ENCODE measurements at places on chromosomes 5 and 9. TPM values are rescaled to one million over a fixed set of nuclear protein-coding genes. Genes with fewer than 3 reads are reported as not detected.
A peak's percentile ranks its signal among the peaks of the same experiment; 100 is the strongest.

The CD72 gene
- total RNA-seq, result 8.8 TPM

GRCh38 chr9:16544842-16545241, 325.6 kb downstream of the BNC2 start:
- H3K36me3 ChIP-seq, result no peaks in the 10 kb centered on the region
- no peak for DNase-seq
- no peak overlapping the region for H3K27ac ChIP-seq

DNA sequence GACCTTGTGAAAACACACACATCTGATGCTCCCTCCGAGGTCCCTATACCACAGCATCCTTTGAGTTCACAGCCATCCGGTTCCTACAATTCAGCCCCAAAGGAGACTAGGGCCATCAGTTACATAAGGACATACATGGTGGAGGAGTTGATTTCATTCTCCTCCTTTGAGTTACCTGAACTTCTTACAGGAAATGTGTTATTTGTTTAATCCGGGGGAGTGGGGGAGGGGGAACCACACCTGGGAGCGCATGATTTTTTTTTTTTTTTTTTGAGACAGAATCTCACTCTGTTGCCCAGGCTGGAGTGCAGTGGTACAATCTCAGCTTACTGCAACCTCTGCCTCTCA, 30.7 kb downstream of the SEMA4D start:
- H3K27ac ChIP-seq, result peak overlapping the region; percentile 86
- no peaks in the 10 kb centered on the region for H3K27me3 ChIP-seq
- H3K4me1 ChIP-seq, result peaks cover 82% of the 10 kb centered on the region
- H3K4me3 ChIP-seq, result peak overlapping the region; percentile 78
- DNase-seq, result no peak

DNA sequence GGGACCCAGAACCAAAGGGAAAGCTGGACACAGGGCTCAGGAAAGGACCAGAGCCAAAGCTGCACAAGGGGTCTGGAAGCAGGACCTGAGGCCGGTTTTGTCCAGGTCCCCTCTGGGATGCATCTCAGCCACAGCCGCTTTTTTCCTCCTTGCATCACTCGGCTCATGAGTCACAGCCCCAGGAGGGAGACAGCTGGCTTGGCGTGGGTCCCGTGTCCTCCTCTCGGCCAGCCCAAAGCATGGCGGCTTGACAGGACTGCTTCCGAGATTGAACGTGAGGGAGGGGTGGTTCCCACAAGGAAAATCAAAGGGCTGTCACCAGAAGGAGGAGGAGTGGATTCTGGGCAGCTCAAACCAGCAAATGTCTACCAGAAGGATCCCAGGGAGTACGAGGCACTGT, 56.7 kb upstream of the CPLX2 start:
- no peaks in the 10 kb centered on the region for H3K4me1 ChIP-seq
- no peaks in the 10 kb centered on the region for H3K36me3 ChIP-seq
- no peak overlapping the region for H3K27ac ChIP-seq

DNA sequence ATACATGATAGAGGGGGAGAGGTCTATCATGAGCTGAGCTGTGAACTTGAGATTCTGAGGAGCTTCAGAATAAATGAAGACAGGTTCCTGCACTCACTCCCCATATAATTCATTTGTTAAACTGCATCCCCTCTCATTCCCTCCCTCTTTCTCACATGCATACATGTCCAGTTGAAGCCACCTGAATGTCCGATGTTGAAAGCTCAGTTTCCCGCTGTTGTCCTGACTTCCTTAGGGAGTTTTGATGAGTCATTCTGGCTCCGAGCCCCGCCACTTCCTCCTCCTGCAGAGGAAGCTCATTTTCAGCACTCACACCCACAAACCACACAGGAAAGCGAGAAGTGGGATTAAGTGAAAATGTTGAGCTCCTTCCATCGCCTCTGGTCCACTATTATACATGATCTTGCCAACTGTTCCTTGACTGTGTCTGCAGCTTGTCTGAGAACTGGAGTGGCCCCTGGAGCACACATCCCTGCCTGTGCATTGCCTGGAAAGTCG, 121.2 kb downstream of the CEMIP2 start:
- peak overlapping the region; percentile 38 for H3K27ac ChIP-seq
- H3K4me3 ChIP-seq, result peak overlapping the region; percentile 73
- H3K27me3 ChIP-seq, result no peaks in the 10 kb centered on the region
- no peaks in the 10 kb centered on the region for H3K36me3 ChIP-seq

The PTGES gene
- total RNA-seq, result not detected

- H3K4me1 ChIP-seq, result no peaks in the 10 kb centered on the region
- H3K27me3 ChIP-seq, result no peaks in the 10 kb centered on the region
- no peak overlapping the region for H3K27ac ChIP-seq
- H3K36me3 ChIP-seq, result no peaks in the 10 kb centered on the region
- no peak overlapping the region for H3K4me3 ChIP-seq
Observed at GRCh38 chr5:8997542-8998070, 548.3 kb downstream of the SEMA5A start.

The NNT gene
- 70.6 TPM for total RNA-seq

The ZFP2 gene
- 0.12 TPM for total RNA-seq

DNA sequence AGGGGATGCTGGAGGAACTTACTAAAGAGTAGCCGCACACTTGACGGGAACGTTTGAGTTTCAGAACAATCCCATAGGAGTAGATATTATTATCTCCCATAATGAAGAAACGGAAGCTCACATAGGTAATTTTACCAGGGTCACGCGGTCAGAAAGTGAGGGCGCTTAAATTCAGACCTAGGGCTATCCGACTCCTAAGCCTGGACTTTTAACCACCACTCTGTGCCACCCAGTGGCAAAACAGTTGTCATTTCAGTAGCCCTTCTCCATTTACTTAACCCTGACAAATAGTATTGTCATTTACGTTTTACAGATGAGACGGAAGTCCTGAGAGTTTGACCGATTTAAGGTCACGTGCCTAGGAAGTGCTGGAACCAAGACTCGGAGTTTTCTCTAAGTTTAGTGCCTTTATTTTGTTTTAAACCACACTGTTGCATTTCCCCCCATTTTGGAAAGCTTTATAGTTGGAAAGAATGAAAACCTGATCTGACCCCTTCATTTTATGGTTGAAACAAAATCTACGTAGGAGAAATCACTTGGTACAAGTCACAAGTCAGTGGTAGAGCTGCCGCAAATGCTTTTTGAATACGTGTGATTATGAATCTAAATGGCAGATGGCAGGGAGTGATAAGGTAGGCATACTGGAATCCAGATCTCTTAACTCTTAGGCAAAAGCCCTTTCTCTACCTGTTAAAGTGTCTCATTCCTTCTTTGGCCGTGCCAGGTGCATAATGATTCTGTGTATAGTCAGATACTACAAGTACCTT, 650 bp downstream of the MRRF start:
- DNase-seq, result no peak
- peak overlapping the region; percentile 100 for H3K27ac ChIP-seq
- no peaks in the 10 kb centered on the region for H3K27me3 ChIP-seq
